ENCODE measurements at places on chromosomes 6 and 20.

DNA sequence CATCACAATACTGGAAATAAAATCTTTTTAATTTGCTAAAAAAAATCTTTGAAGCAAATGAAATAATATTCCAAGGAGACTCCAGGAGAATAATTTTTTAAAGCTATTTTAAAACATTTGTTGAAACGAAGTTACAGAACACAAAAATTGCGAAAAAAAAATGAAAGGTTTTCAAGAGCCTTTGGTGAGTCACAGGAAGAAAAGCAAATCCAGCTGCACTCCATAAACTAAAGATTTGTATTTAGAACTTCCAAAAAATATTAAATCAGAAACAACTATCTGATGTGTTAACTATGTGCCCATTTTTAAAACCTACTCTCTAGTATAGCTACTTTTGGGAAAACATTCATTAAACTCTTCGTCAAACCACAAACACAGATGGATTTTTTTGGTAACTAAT, 23.6 kb downstream of the PDSS2 start:
- peak; percentile 25 for DNase-seq

DNA sequence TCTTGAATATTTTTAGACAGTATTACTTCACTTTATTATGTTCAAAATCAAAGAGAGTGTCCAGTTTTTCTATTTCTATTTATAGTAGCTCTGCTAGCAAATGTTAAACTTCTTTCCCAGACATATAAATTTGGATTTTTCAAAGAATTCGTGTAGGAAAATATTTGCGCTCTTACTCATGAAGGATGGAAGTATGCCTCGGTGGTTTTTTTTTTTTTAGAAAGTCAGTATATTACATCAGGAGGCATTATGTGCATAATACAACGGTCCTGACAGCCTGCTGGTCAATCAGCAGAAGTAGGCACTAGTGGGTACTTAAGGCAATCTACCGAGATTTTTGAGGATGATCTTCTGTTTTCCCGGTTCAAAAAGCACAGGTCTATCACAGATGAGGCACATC, 249.3 kb downstream of the TBX18 start:
- DNase-seq: peak; percentile 32

GRCh38 chr6:167120583-167120903, 2.4 kb upstream of the CCR6 start:
- no peak for DNase-seq

DNA sequence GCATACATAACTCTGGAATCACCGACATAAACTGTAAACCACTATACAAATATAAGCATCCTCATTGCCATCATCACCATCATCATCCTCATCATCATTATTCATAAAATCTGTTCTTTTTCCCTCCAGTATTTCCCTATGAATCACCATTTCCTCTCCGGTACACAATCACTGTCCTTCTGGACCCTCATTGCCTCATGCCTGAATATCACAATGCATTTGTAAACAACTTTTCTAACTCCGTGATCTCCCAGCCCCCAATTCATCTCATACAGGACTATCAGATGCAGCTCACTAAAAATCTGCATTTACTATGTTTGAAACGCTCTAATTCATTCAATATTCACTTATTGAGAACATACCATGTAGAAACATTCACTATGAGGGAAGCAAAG, 339.7 kb downstream of the TBC1D32 start:
- no peak for DNase-seq

DNA sequence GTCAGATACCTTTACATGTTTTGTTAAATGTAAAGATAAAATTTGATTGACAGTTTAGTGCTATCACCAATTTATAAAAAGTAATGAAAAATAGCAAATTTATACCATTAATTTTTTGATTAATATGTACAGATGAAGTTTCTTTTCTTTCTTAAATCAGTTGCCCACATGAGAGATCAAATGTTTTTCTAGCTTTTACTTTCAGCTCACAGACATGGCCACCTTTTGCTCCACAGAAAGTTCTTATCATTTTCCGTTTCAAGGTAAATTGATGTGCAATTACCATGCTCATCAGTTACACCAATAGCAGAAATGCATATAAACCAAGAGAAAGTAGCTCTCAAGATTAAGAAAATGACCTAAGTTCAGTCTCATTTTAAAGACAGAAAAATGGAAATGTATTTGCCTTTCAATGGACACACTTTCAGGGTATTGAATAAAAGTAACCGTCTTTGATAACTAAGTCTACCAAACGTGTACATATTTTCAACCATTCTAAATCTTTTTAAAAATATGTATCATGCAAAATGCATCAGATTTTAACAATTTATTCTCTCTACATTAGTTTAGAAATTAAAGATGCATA, 16.6 kb upstream of the EXOC2 start:
- no peak for DNase-seq

GRCh38 chr6:20868397-20869096, 334.3 kb downstream of the CDKAL1 start:
- DNase-seq: no peak

DNA sequence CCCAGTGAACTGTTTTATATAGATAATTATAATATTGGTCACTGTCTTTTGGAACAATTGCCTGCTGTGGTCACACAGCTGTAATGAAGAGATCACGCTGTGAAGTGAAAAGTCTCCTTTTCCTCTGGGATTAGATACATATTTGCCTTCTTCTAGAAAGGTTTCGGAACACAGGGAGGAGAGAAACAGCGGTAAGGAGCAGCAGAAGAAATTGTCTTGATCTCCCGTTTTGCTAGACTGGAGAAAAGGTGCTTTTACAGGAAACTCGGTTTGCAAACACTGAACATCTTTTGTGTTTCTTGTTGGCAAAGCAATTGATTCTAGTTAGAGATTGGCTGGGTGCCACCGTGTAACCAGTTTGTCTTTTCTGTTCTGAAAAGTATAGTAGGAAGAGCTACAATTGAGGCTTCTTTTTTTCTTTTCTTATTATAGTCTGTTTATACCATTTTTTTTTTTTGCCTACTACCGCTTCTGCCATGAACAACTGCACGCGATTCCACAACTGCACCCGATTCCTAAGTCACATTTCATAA, 404.1 kb upstream of the ID4 start:
- DNase-seq: peak; percentile 26

- DNase-seq: peak; percentile 62
Measured at GRCh38 chr20:45347936-45348778, at the start of gene SDC4. TSS of gene SDC4 (minus strand) at chr20:45348424. CDS start at chr20:45348384, 40 bp downstream.

DNA sequence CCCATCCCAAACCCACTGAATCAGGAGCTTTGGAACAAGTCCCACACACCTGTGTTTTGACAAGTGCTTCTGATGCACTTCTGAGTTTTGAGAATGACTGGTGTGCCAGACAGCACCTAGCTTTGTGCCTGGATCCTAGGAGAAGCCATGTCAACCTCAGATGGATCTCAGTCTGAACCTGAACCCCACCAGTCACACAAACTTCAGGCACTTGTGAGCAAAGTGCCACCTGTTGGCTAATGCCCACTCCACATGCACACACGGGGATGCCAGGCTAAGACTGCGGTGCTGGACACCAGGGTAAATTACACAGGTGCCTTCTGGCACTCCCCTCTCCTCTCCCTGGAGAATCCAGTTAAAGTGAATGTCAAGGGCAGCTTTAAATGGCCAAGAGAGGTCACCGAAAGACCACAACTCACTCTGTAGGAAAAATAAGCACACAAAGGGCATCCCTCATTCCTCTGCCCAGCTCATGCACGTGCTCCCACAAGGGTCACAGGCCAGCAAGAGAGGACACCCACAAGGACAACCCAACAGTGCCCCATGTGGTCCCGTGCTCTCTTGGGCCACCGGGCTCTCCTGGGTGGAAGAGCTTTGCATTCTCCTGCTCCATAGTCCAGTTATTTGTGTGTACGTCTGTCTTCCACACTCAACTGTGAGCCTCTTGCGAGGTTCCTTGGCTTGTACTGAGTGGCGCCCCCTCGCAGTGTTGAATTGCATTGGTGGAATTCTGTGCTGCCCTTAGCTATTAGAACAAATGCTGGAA, 45.6 kb downstream of the TAF8 start:
- DNase-seq: no peak

GRCh38 chr20:33322456-33322855, 39.4 kb downstream of the BPIFB1 start:
- no peak for DNase-seq
